T-helper 2 cell (primary cell): ENCODE measurements at places on chromosomes 11 and 22.

- DNase-seq, result no peak
These were observed 960.1 kb upstream of the FAT3 start for GRCh38 chr11:91264481-91264880.

DNA sequence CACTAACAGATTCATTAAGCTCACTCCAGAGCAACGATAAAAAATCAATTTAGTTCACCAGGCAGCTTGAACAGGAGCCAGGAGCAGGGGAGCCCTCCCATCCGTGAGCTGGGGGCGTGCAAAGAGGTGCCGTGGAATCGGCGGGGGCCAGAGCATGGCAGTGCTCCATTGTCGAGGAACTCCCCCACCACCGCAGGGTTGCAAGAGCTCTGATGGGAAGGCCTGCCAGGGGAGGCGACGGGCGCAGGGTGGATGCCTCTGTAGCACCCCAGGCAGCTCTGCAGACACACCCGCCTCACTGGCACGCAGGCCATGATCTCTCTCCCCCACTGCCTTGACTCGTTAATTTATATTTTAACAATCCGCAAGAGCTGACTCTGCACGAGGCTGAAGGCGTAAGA is 433.2 kb downstream of the MIAT start:
- no peak for DNase-seq

GRCh38 chr11:12824281-12825041 is 150.2 kb downstream of the TEAD1 start:
- DNase-seq, result no peak

- no peak for DNase-seq
These were observed 24.9 kb upstream of the SHISAL1 start for GRCh38 chr22:44337678-44338004.

DNA sequence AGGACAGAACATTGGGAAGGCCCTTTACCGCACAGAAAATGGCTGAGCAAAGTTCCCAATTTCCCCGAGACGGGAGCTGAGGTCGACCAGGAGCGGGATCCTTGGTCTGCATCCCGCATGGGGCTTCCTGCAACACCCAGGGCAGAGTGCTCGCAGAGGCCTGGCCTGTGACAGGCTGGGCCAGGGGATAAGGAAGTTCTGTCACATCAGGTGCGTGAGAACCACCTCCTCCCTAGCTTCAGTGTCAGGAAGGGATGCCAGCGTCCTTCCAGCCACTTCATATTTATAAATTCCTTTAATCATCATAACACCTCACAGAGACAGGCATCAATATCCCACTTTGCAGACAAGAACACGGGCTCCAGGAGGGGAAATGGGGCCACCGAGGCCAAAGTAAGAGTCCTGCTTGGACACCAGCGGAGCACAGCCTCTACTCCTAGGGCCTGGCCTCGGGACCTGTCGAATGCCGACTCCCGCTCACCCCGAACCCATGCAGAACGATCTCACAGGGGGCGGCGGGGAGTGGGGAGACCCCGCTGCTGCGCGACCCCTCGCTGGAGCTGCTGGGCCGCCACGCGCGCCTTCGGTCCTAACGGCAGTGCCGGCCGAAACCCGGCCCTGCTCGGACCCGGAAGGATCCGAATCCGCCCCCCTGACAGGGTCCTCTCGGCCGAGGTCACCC is 532 bp downstream of the BET1L start:
- DNase-seq, result no peak

DNA sequence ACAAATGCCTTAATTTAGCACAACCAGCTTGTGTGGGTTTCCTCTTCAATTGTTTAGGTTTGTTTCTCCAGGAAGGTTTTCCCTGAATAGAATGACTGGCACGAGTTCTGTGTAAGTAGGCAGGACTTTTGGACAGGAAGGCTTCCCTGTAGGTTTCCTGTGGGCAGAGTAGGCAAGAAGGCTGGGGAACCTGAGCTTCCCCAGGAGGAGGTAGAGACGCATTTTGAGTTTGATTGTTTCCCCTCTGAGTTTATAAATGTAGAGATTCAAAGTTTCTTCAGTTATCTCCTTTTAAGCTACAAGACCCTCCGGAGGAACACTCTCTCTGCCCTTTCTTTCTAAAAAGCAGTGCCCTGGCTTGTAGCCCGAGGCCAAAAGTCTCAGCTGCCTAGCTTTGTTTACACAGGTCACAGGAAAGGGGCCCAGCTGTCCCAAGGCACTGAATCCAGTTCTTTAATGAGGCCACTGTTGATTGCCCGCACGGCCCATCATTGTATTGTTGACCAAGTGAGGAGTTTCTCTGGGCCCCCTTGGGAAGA is 66.6 kb upstream of the RDX start:
- DNase-seq, result no peak

GRCh38 chr22:43213051-43213450 is 26.1 kb upstream of the TTLL12 start:
- DNase-seq, result no peak

DNA sequence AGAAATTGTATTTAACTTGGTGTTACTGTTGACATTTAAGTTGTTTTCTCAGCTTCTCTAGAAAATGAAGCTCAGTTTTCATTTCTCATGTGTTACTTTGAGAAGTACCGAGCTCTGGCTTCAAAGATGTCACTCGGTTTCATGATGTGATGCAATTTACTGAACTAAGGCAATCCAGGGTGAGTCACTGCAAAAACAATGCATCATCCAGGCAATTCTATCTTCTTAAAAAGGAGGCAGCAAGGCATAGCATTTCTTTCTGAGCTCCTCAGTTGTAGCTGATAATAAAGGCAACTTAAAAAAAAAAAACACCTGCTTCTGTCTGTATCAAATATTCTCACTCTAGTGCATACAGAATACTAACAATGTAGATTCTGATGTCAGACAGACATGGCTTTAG is 91.1 kb upstream of the KCNA4 start:
- no peak for DNase-seq

- no peak for DNase-seq
These were observed 22.0 kb downstream of the AMOTL1 start for GRCh38 chr11:94790197-94790596.

DNA sequence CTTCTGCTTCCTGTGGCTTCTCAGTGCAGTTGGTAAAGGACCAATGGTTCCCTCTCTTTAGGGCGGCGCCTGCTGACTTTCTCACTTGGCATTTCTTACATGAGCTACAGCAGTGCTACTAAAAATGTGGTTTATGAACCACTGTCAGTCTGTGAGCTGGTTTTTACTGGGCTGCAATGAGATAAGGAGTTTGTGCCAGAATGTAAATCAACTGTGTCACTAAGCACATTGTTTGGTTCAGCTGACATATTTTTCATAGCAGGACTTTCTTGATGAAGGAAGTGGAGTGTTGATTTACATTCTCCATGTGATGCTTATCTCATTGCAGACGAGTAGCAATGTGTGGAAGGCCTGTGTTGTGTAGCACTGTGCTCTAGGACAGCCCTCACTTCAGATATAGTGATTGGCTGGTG is 463.3 kb downstream of the SOX6 start:
- DNase-seq, result no peak

DNA sequence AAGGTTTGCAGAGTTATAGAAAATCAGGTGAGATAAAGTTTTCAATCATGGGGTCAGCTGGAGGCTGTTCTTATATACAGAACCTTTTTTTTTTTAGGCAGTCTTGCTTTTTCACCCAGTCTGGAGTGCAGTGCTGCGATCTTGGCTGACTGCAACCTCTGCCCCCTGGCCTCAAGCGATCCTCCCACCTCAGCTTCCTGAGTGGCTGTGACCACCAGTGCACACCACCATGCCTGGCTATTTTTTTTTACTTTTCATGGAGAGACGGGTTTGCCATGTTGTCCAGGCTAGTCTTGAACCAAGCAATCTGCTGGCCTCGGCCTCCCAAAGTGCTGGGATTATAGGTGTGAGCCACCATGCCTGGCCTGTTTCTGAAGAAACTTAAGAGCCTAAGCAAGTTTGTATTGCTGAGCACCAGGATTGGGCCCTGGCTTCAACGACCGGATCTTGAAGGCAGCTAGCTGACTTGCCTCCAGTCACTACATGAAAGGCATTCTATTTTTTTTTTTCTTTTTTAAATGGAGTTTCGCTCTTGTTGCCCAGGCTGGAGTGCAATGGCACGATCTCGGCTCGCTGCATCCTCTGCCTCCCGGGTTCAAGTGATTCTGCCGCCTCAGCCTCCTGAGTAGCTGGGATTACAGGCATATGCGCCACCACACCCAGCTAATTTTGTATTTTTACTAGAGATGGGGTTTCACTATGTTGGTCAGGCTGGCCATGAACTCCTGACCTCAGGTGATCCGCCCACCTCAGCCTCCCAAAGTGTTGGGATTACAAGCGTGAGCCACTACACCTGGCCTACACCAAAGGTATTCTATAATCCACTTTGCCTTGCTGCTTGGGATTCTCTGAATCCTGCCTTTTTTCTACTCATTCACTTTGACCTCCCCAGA is 7.6 kb downstream of the XBP1 start:
- no peak for DNase-seq

- no peak for DNase-seq
These were observed 84.4 kb downstream of the MRTFA start for GRCh38 chr22:40552070-40552469.

- DNase-seq, result no peak
These were observed 1066.1 kb downstream of the BRD1 start for GRCh38 chr22:48761546-48761945.

GRCh38 chr11:57205041-57205641 is 23.4 kb downstream of the LRRC55 start:
- no peak for DNase-seq

DNA sequence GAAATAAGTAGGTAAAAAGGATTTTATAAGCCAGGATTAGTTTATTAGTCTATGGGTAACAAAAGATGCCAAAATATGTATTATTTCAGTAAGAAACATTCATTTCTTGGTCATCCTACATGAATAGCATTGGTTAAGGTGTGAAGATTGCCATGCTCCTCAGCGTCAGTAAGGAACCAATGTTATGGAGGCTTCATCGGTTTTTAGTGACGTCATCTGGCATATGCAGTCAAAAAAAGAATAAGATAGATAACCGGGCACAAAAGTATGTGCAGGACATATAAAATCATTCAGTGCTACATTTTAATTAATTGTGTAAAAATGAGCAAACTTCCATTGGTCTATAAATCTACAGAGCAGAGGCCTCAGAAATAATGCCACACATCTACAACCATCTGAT is 29.4 kb downstream of the TRIM5 start:
- no peak for DNase-seq
